Activated naive CD4-positive, alpha-beta T cell treated with anti-CD3 and anti-CD28 coated beads, Interleukin-2, amount 10 ng/mL, durations not matched to agents 7 days and 5 days (primary cell): ENCODE measurements at places on chromosomes 7 and 10.
A peak's percentile ranks its signal among the peaks of the same experiment; 100 is the strongest.

DNA sequence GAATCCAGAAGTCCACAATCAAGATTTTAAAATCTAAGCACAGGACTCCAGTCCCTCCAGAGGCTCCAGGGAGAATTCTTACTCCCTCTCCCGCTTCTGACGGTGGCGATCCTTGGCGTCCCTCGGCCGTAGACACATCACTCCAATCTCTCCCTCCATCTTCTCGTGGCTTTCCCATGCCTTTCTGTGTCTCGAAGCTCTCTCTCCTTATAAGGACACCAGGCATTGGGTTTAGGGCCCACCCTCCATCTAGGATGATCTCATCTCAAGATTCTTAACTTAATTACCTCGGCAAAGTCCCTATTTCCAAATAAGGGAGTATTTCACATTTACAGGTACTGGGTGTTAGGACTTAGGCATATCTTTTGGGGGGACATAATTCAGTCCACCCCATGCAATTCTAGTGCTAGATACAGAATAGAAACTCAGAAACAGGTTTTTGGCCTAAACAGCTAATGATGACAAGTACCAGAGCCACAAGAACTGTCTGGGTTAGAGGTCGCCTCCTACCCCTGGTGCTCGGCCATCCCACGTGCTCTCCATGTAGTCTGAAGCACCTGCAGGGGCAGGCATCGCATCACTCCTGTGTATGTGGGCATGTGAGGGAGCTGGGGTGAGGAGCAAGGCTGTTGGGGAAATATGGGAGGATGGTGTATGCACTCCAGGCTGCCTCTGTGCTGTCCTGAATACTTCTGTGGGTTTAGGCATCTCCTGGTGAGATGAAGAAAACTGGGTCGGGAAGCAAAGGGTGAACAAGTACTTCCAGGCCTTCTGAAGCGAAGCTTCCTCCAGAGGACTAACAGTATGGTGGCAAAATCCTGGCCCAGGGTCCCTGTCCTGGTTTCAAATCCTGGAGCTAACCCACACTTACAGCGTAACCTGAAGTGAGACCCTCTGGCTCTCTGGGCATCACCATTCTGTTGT is 298.3 kb upstream of the ZMIZ1 start:
- no peak for DNase-seq

GRCh38 chr7:24192053-24192452 is 91.9 kb upstream of the NPY start:
- no peak for DNase-seq

DNA sequence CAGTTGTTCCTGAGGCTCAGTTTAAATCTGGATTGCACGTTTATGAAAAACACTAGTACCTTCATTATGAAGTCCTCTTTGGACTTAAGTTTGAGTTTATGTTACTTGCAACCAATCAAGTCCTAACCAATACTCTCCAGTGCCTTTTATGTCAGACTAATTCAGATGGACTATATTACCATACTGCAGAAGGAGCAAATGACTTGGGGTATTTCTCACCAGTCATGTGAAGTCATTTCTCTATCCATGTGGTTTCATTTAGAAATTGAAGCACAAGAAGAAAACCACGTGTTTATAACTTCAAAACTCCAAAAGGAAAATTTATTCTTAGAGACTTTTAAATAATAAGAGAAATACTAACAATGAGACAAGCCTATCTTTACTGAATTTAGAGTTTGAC is 201.6 kb downstream of the MBL2 start:
- no peak for DNase-seq

- DNase-seq = peak; percentile 32
Observed at GRCh38 chr10:30231071-30231652, 117.9 kb downstream of the MTPAP start.

DNA sequence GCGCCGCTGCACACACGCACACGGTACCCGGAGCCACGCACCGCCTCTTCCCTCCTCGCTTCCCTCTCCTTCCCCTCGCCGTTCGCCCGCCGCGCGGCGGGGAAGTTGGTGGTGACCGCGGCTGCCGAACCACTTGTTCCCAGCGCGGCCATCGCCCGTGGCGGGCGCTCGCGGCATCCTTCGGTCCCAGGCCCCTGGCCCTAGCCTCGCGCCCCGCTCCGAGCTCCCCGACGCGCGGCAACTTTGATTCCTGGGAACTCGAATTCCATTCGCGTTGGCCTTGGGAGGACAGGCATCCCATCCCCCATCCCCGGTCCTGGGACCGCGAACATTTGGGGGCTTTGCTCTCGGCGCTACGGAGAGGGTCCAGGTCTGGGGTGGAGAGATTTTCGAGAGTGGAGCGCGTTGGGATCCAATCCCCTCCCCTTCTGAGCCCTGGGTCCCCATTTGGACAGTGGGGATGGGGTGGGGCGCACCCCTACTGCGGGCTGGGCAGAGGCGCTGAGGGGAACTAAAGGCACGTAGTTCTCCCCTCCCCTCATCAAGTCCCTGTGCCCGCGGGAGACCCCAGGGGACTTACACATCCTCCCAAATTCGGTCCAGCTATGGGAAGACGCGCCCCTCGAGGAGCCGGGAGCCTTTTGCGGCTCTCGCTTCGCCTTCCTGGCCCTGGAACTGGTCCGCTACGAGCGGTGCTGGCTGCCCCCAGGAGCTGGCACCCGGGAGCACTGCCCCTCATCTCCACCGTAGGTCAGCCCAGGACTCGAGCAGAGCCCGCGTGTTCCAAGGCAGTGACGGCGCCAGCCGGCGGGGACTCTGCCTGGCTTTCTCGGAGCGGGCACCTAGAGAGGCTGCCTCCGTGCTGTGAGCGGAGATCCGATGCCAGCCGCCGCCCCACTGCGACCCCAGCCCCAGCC is 834 bp downstream of the CDH23 start:
- DNase-seq = no peak

DNA sequence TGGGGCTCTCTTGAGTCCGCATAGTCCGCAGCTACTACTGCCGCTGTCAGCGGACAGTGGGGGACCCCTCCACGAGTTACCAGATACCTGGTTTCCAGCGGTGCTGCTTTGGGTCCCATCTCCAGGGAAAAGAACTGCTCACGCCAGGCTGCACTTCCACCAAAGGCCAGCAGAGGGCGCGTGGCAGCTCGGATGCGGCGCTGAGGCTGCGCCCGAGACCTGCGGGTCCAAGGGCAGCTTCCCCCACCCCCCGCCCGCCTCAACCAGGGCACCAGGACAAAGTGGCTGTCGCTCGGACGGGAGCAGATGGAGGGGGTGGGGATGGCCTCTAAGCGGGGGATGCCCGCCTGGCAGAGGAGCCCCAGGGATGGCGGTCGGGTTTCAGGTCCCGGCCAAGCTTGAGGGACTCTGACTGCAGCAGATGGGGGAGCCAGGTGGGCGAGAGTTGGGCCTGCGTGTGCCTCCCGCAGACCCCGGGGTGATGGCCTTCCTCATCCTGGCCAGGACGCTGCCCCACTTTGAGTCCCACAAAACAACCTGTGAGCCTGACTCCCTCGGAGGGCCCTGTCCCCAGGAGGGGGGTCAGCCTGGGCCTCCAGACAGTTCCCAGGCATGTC is 23.8 kb upstream of the ZNF735 start:
- peak; percentile 27 for DNase-seq

DNA sequence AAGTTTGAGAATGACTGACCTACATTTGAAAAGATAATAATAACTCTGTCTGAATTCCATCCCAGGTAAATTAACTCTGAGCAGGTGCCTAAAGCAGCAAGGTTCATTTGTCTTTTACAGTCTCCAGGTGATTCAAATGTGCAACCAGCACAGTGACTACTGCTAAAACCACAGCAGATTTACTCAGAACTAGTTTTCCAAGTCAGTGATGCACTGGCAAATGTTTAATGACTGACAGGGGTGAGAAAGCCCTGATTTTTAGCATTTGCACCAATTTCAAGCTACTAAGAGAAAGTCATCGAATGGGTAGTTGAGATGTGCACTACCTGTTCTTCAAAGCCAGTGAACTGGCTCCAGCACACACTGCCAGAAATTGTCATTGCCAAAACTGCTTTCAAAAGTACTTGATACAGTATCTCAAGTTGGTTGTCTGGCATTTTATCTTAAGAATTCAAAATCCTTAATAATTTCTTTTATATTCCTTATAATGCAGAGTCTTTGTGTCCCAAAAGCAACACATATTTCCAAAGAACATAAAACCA is 60.3 kb downstream of the ATOH7 start:
- no peak for DNase-seq

DNA sequence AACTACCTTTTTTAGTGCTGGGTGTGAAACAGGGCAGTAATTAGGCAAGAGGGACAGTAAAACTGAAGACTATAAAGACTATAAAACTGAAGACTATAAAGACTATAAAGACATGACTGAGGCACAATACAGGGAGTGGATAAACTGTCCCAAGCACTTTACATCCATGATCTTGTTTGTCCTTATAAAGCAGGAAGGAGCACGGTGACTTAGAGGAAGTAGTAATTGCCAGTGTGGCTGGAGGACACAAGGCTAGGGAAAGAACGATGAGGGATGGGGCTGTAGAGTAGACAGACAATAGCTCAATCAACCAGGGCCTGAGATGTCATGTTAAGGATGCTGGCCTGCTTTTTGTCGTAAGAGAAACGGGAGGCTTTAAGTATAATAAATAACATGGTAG is 26.0 kb downstream of the DNAJC12 start:
- DNase-seq = no peak

- DNase-seq = no peak
Observed at GRCh38 chr10:48366261-48366660, 59.8 kb downstream of the MAPK8 start.

GRCh38 chr7:90727412-90727811 is 131.3 kb downstream of the CDK14 start:
- no peak for DNase-seq

- no peak for DNase-seq
Observed at GRCh38 chr10:1735562-1735961, 1.8 kb downstream of the ADARB2 start.

- DNase-seq = peak; percentile 29
Observed at GRCh38 chr7:31114593-31115343, 62.7 kb downstream of the ADCYAP1R1 start.

- DNase-seq = no peak
Observed at GRCh38 chr7:91306266-91306665, 42.0 kb downstream of the FZD1 start.

- DNase-seq = no peak
Observed at GRCh38 chr7:116446212-116446855, 53.2 kb upstream of the CAV2 start.

- no peak for DNase-seq
Observed at GRCh38 chr10:118827053-118827452, 72.3 kb upstream of the CACUL1 start.

GRCh38 chr10:90561666-90562065 is 296.2 kb downstream of the HTR7 start:
- DNase-seq = no peak

DNA sequence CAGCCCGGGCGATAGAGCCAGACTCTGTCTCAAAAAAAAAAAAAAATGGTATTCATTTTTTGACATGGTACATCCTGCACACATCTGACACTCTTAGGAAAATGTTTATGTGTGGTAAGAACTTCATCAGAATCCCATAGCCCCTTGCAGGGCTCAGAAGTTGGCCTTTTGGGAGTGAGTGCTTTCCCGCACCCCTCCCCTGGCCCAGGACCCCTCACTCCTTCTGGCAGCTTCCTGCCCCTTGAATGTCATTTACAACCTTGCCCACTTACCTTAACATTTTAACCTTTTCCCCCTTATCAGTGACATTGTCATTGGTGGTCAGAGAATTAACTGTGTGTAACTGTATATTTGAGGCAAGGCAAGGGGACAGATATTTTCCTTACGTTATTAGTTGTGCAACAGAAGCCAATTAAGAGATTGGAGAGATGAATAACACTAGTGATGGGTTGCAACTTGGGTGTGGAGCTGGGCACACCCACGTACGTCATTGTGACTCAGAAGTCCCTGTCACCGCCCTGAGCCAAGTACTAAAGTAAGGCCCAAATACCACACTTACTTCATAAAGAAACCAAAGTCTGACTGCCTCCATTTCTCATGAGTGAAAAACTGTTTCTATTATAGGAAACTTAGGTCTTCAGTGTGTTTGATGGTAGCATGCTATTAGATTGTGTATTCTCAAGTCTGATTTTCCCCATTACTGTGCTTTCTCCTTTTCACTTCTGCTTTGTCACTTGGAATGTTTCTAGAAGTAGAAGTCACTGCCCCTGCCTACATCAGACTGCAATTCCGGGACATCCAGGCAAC is 31.6 kb downstream of the OGDH start:
- peak; percentile 83 for DNase-seq

GRCh38 chr10:71966046-71967004 is 2.1 kb downstream of the CHST3 start:
- no peak for DNase-seq

DNA sequence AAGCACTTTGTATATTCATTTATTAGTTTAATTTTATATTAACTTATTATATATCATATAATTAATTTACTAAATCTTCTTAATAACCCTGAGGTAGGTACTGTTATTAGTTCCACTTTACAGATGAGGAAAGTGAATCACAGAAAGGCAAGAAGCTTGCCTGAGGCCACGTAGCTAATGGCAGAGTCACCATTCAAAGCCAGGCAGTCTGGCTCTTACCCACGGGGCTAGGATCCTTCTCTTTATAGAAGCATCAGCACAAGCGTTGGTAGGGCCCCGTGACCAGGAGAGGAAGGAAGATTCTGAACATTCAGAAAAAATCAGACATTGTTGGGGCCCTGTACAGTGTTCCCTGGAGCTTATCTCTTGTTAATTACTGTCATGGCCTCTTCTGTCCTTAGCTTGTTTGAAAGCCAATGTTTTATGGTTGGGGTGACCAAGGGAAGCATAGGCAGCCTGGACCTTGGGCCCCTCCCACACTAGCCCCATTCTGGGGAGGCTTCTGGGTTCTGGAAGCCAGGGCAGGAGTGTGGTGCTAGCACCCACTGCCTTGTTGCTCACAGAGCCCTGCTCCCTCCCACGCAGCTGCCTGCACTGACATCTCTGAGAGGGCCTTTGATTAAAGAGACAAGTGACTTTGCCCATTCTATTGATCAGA is 31.1 kb upstream of the SLF2 start:
- DNase-seq = no peak

- DNase-seq = no peak
Observed at GRCh38 chr10:78513330-78513729, 479.7 kb downstream of the RPS24 start.

- no peak for DNase-seq
Observed at GRCh38 chr7:148609045-148609725, 18.6 kb downstream of the C7orf33 start.

- no peak for DNase-seq
Observed at GRCh38 chr10:60906411-60906810, 37.6 kb downstream of the RHOBTB1 start.

GRCh38 chr7:3233301-3233700 is 67.8 kb upstream of the SDK1 start:
- no peak for DNase-seq

DNA sequence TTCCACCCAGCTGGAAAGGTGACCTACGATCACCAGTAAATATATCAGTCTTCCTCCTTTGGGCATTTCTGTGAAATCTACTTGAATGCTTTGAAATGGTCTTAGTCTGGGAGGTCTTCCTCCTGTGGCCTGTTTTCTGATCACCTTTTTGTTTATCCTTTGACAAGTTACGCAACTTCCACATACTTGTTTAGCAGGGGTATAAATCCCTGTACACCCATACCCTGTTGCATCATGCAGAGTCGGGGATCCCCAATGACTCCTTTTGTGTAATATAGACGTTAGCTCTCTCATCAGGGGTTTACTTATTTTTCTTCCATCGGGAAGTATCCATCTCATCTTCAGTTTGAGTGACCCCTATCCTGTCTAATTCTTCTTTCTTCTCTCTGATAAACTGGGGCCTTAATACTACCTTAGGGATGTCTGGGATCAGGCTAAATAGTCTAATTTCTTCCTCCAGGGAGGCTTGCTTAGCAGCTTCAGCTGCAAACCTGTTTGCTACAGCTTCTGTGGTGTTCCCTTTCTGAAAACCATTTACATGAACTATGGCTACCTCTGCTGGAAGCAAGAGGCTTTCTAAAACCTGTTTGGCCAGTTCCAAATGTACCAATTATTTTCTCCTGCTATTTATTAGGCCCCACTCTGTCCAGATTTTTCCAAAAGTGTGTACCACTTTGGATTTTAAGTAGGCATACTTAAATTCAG is 25.8 kb downstream of the MAPK8 start:
- no peak for DNase-seq
